ENCODE measurements at places on chromosomes 6 and 20. TPM values are rescaled to one million over a fixed set of nuclear protein-coding genes. Genes with fewer than 3 reads are reported as not detected.

DNA sequence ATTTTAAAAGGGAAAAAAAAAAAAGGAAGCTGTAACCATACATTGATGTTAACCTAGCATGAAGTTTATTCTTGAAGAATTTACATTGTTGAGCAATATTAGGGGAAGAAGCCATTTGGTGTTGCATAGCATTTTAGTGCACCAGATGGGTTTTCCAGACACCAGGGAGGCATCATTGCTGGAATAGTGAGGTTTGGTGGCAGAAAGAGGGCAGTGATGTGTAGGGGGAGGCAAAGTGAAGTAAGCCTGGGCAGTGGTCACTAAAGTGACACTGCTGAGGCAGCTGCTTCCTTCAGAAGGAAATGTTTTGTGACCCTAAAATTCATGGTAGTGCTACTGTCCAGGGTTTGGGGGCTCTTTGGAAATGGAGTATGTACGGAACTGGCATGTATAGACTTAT, 2.6 kb downstream of the TOMM6 start:
- H3K36me3 ChIP-seq, result peaks cover 56% of the 10 kb centered on the region
- no peak overlapping the region for H3K4me3 ChIP-seq
- no peaks in the 10 kb centered on the region for H3K27me3 ChIP-seq
- H3K4me1 ChIP-seq, result peaks cover 19% of the 10 kb centered on the region

DNA sequence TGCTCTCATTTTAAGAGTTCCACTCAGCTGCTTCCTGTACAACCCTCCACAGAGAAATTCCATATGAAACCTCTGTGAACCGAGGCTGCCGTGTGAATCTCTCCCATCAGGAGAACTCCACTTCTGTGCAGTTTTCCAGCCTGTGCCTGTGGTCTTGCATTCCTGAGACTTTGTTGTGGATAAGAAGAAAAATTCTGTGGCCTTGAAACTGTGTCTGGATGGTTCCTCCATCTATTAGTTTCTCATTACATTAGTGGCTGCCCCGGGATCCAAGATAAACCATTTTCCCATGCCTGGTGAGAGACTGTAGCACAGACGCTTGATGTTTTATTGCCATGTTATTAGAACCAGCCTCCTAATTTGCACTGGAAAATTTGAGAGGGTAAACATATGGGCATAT, 40.8 kb upstream of the TIAM2 start:
- H3K27ac ChIP-seq, result no peak overlapping the region
- H3K27me3 ChIP-seq, result no peaks in the 10 kb centered on the region
- H3K4me3 ChIP-seq, result no peak overlapping the region
- no peak for DNase-seq
- H3K4me1 ChIP-seq, result peaks cover 33% of the 10 kb centered on the region

Gene SLC44A4
- total RNA-seq, result not detected

GRCh38 chr6:152952045-152952444, 30.8 kb downstream of the FBXO5 start:
- H3K36me3 ChIP-seq, result no peaks in the 10 kb centered on the region
- peaks cover 6% of the 10 kb centered on the region for H3K4me1 ChIP-seq
